CD4-positive, alpha-beta T cell treated with Interleukin-15 for 4 hours (primary cell): ENCODE measurements at places on chromosomes 1 and 21.

- no peak for DNase-seq
Observed at GRCh38 chr1:209454340-209454994, 129.0 kb upstream of the CAMK1G start.

- DNase-seq = no peak
Observed at GRCh38 chr1:98306517-98307089, 354.9 kb upstream of the SNX7 start.

DNA sequence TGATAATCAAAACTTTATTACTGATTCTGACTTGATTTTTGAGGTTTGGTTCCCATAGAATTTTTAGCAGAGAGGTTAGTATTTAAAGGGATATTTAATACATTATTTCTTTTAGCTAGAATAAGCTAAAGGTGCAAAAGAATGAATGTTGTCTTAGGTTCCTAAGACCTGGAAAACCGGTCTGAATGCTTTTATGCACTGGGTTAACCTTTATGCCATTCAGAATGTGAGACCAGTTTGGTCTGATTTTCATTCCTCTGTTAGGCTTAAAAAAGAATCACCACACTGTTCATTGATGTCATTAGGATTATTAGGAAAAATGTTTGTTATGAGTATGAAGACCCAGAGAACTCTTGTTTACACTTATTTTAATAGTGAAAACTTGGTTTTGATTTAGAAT lies 30.1 kb downstream of the RAP1A start:
- no peak for DNase-seq

- no peak for DNase-seq
Observed at GRCh38 chr21:26519142-26519541, 53.9 kb downstream of the CYYR1 start.

GRCh38 chr1:7613106-7613850 lies 157.8 kb upstream of the VAMP3 start:
- DNase-seq = no peak

- no peak for DNase-seq
Observed at GRCh38 chr1:69055194-69055593, 512.5 kb upstream of the LRRC7 start.
